ENCODE measurements at places on chromosomes 1 and 21.

- DNase-seq: no peak
Observed at GRCh38 chr1:70583522-70583921, 172.5 kb downstream of the CTH start.

DNA sequence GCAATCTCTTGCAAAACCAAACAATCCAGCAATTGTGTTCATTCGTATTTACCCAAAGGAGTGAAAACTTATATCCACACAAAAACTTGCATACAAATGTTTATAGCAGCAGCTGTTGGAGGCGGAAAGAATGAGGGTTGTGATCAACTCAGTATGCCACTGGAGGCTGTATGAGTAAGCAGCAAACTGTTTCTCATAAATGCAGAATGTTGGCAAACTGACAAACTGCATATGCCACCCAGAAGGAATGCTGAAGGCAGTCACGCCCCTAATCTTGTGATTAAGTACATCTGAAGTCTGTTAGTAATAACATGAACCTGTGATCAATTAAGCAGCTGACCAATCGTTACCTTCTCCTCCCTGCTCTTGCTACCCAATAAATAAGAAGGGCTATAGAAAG, 60.5 kb upstream of the CR2 start:
- no peak for DNase-seq

DNA sequence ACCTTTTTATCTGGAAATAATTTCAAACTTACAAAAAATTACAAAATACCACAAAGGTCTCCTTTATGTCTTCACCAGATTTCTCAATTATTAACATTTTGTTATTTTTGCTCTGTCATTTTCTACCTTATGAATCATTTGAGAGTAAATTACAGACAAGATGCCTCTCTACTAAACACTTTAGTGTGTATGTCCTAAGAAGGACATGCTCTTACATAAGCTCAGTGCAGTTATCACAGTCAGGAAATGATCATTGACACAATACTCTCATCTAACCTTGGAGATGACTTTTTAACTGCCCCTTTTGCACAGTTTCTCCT, 378.9 kb upstream of the RUNX1 start:
- no peak for DNase-seq

DNA sequence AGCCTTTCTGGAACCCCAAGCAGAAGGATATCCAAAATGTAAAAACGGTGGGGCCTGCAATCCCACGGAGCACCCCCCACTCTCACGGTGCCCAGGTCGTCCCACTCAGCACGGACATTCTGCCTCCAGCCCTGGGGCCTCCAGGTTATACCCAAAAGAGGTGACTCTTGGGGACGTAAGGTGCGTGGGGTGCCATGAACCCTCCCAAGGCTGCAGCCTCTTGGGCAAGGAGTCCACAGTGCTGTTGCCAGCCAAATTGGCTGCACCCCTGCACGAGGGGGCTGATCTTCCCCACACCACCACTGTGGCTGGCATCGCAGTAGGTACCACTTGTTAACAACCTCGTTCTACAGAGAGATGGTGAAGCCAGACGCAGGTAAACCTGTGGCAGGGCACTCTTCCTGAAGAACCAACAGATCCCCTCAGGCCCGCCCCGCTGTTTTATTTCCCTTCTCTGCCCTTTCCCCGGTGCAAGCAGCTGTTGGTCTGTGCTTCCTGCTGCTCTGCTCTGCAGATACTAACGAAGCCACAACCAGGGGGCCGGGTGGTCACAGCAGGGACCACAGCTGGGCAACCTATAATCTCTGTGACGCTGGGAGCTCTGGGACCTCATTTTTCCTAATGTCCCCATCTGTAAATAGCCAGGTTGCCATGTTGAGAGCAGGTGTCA, 8.7 kb downstream of the TFF3 start:
- DNase-seq: no peak

- no peak for DNase-seq
Observed at GRCh38 chr1:206800411-206800810, 28.1 kb upstream of the IL10 start.

DNA sequence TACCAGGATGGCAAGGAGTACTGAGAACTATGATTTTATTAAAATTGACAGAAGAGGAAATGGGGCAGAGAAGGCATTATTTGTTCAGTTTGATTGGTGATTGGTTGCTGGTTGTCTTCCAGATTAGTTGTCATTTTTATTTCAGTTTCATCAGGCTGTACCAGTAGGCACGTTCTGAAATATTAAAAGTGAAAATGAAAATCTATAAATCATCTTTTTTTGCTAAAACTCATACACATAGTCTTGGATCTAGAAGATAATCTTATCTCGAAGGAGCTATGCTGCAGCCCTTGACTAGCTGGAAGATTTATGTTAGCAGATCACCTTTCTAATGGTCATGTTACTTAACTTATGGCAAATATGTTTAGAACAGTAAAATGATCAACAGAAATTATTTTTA, 29.0 kb downstream of the NEK7 start:
- DNase-seq: no peak

DNA sequence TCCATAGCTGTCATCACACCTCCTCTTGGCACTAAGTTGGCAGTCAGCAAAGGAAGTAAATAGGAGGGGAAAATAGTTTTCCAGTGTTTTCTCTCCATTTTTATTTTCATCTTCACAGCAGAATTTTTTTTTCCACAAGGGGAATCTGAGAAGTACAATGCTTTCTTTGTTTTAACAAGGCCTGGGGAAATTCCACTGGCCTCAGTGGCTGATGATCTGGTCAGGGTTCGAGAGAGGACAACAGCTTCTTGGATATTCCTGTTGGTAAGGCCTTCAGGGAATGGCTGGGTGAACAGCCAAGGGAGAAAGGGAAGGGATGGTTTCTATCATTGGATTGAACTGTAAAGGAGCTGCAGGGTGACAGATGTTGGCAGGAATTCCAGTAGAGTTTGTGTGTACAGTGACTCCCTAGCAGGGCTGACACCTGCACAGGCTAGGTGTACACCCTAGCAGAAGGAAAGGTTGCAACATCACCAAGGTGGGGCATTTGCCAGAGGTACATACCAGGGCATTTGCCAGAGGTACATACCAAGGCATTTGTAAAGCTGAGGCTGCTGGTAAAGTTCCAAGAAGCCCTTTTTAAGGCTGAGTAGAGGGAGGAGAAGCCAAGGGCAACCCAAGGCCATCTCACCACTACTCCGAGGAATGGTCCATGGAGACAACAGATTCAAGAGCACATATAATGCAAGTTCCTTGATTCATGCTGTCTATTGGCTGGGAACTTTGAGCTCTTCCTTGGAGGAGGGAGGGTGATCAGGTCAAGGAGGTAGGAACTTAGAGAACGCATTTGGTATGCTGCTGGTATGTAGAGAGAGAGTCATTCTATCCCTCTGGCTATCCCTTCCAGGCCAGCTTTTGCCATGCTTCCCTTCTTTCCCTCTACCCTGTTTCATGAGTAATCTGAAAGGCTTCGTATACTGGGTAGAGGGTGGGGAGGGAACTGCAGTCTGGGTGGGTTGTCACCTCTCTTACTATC, 3.1 kb downstream of the GJA5 start:
- no peak for DNase-seq

- no peak for DNase-seq
Observed at GRCh38 chr1:7587108-7587772, 183.9 kb upstream of the VAMP3 start.

- DNase-seq: no peak
Observed at GRCh38 chr1:53462193-53462592, 3.0 kb downstream of the DMRTB1 start.

DNA sequence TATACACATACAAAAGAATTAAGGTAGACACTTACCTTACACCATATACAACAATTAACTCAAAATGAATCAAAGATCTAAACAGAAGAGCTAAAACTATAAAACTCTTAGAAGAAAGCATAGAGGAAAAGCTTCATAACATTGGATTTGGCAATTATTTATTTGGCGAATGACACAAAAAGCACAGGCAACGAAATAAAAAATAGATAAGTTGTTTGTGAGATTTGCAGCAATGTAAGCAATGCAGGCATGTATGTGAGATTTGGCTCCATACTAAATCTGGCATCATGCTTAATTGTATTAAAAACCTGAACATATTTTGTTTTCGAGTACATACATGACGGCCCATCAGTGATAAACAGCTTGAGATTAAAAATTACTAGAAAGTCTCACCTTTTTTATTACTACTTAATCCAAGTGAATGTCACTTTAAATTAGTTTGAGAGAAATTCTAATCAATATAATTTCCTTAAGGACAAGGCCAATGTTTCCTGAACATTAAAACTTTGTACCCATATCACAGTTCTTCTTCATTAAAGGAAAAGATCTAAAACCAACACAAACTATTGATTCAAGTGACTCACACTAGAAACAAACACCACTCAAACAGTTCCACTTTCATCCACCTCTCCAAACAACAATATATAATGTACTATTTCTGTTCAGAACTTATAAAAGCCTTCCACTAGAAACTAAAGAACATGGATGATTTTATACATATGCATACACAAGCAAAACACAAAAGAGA, 23.1 kb upstream of the TMEM125 start:
- DNase-seq: no peak

DNA sequence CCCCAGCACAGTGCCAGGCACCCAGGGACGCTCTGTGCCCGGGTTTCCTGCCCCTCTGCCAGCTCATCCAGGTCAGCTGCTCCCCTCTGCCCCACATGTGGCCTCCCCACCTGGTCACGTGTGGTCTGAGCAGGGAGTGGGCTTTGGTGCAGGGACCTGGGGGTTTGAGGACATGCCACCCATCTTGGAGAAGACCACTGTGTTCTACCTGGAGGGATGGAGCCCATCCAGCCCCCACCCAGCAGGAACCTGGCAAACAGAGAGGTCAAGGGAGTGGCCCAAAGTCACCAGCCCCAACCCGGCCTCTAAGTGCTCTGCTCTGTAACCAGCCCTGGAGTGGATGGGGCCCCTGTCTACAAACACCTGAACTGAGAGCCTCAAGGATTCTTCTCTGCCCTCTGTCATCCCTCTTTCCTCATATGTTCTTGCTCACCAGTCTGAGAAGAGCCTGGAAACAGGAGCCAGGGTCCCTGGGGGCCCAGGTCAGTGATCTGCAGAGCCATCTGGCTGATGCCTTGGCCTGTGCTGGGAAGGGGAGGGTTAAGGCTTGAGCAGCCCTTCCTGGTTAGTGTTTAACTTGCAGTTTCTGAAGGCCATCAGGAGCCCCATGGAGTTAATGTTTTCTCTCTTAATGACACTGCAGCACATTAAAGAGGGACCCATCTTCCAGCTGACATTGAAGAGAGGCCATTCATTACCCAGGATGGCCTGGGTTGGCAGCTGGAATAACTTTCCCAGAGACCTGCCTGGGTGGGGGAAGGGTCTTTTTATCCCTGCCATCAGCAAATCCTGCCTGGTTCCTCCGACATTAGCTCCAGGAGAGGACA, 235.4 kb downstream of the PTPRU start:
- DNase-seq: no peak

DNA sequence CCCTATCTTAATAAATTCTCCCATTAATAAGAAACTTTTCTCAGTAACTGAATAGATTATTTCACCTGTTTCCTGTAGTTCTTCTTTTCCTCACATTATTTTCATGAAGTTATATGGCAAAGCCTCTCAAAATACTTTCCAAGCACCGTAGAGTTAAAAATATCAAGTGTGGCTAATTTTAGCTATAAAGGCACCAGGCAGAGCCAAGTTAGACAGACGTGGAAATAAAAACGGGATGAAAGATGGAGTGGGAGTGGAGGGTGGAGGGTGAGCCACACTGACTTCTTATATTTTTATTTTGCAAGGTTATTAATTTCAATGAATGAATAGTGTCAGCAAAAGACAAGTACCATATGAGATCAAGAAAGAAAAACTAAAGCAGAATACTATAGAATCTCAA, 71.7 kb downstream of the ENAH start:
- DNase-seq: no peak

- DNase-seq: peak; percentile 14
Observed at GRCh38 chr1:155591770-155592169, 18.2 kb upstream of the MSTO1 start.

DNA sequence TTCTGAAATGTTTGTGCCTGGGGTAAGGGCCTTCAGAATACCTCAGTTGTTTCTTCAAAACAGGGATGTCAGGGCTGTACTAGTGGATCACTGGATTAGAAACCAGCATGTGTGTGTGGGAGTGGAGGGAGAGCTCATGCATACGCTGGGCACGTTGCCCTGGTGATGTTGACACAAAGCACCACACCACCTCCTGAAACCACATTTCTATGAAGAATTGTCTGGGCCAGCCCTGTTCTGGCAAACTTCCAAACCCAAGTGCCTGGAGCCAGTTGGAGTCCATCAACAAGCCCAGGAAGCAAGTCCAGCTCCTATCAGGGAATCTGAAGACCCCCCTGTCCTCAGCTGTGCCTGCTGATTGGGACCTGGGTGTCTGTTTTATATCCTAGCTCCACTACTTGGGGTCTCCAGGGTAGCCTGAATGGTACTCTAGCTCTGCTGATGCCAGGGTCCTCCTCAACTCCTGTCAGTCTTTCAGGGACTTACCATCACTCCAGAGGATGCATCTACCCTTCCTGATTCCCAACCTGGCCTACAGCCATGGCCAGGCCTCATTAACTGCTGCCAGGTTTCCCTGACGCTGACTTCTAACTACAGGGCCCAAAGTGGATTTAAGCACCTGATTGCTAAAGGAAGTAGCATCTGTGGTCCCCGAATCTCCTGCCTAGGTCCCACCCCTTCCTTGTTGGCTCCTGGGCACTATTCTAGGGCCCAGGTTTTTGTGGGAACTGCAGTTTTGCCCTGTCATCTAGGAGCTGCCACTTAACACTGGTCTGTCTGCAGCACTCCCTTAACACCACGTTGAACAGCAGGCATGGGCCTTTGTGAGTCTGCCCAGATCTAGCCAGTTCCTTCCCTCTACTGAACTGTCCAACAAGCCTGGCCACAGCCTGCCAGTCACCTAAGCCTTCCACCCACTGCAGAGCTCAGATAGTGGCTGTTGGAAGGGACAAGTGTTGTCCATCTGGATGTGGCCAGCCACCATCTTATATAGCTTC, 45.5 kb downstream of the LPAR3 start:
- DNase-seq: peak; percentile 64

DNA sequence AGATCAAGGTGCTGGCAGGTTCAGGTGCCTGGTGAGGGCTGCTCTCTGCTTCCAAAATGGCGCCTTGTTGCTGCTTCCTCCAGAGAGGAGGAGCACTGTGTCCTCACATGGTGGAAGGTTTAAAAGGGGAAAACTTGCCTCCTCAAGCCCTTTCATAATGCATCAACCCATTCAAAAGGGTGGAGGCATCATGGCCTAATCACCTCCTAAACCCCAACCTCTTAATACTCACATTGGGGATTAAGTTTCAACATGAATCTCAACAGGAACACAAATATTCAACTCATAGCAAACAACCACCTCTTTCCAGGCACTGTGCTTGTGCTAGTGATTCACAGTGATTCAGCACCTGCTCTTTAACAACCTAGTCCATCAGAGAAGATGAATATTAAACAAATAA, 4.2 kb downstream of the S100A12 start:
- DNase-seq: no peak

DNA sequence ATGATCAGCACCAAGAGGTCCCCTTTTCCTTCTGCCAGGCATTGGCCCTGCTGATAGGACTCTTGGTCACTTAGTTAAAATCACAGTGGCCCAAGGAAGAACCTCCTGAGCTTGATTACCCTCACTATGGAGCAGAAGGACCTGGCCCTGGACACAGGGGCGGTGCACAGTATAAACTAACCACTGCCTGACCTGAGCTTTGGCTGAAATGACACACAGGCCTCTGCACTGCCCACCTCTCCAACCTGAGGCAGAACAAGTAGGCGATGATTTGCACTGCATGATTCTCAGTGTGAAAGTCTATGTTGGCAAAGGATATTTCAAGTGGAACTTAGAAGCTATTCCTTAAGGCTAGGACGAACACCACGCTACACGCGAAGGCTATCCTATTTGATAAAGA, 48.5 kb downstream of the CAPN2 start:
- no peak for DNase-seq
